IMR-90 (cell line): ENCODE measurements at places on chromosomes 5 and 9. TPM values are rescaled to one million over a fixed set of nuclear protein-coding genes. Genes with fewer than 3 reads are reported as not detected.

The DBH gene
- polyA plus RNA-seq = not detected in 2 replicates

The IER5L gene
- 13.4 and 21.0 TPM in 2 replicates for polyA plus RNA-seq

DNA sequence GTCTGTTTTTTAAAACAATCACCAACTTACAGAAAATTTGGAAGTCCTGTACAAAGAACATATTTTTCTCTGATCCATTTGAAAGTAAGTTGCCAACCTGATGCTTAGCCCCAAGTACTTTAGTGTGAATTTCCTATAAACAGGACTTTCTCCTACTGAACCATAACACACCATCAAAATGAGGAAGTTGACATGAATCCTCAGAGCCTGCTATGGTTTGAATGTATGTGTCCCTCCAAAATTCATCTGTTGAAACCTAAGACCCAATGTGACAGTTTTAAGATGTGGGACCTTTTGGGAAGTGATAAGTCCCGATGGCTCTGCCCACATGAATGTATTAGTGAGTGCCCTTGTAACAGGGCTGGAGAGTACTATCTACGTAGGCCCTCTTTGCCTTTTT, 6.4 kb upstream of the ACOT12 start:
- H3K4me1 ChIP-seq = no peaks in the 10 kb centered on the region; the same call in 1 of the 2 replicates
- no peak overlapping the region for H3K4me3 ChIP-seq
- no peak overlapping the region for H3K27ac ChIP-seq
- H3K27me3 ChIP-seq = no peaks in the 10 kb centered on the region; the same call in 1 of the 2 replicates
- no peaks in the 10 kb centered on the region for H3K36me3 ChIP-seq

DNA sequence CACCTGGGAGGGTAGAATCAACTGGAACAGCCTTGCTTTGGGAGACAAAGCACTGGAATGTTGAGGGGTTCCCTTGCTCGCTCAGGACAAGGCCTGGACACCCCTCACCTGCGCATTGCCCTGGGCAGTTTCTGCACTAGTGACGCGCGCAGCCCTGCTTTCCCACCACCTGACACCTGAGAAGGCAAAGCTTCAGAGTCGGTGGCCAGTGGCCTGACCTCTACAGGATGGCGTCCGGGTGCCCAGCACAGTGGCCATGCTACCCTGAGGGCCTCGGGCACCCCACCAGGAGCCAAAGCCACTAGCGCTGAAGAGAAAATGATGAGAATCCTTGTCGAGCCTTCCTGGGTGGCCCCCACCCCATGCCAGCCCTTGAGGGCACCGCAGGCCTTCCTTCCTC, 161.3 kb downstream of the OLFM1 start:
- no peaks in the 10 kb centered on the region for H3K4me1 ChIP-seq
- no peak overlapping the region for H3K27ac ChIP-seq
- no peaks in the 10 kb centered on the region for H3K27me3 ChIP-seq

- peaks cover 2% of the 10 kb centered on the region; the same call in 1 of the 2 replicates for H3K27me3 ChIP-seq
- H3K4me1 ChIP-seq = no peaks in the 10 kb centered on the region; the same call in 1 of the 2 replicates
- H3K27ac ChIP-seq = no peak overlapping the region
- DNase-seq = no peak
These were observed 203.7 kb upstream of the TAS2R1 start for GRCh38 chr5:9833871-9834270.
